ENCODE measurements at places on chromosomes 7 and 10.

DNA sequence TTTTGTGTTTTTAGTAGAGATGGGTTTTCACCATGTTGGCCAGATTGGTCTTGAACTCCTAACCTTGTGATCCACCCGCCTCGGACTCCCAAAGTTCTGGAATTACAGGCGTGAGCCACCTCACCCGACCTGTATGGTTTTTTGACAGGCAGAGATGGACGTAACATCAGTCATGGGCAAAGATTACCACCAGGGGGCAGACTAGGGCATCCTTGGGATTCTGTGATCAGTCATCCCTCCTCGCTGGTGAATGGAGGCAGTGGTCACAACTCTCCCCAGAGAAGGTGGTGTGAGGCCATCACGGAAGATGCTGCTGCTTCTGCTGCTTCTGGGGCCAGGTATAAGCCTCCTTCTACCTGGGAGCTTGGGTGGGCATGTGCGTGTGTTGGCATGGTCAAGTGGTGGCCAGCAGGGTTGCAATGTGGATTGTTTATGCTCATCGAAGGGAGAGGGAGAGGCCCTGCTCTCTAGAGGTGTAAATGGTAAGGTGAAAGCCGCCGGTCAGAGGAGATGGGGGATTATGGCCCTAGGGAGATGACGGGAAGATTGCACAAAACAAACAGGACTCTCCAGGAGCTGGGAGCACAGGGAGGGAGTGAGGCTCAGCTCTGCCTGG is 122.7 kb upstream of the PRSS1 start:
- DNase-seq: peak; percentile 79

- no peak for DNase-seq
These were observed 243.4 kb upstream of the PLXNA4 start for GRCh38 chr7:132819648-132820047.

DNA sequence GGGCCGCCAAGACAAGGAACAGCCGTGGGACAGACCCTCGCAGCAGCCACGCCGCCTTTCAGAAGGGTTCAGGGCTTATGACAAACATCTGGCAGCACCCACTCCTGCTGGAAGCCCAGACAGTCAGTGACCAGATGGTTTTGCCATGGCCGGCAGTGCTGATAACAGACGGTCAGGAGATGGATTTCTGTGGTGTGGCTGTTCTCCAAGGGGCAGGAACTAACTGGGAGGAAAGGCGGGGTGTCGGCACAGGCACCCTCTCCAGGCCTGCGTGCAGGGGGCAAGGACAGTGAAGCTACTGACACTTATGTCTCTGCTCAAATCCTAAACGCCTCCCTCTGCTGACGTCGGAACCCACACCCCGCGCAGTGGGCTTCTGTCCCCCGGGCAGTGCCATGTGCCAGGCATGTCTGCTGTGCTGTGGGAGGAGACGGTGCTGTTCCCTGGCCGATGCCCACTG is 416.1 kb downstream of the DNAJB6 start:
- no peak for DNase-seq

- no peak for DNase-seq
These were observed 91.1 kb downstream of the SORCS3 start for GRCh38 chr10:104732222-104732621.

GRCh38 chr10:117747636-117748035 is 205.1 kb downstream of the EMX2 start:
- DNase-seq: no peak

GRCh38 chr10:102661658-102662028 is 17.4 kb downstream of the TRIM8 start:
- DNase-seq: no peak

- DNase-seq: no peak
These were observed at the start of gene HK1 for GRCh38 chr10:69278446-69278963. HK1 (plus strand) TSS chr10:69278496.

DNA sequence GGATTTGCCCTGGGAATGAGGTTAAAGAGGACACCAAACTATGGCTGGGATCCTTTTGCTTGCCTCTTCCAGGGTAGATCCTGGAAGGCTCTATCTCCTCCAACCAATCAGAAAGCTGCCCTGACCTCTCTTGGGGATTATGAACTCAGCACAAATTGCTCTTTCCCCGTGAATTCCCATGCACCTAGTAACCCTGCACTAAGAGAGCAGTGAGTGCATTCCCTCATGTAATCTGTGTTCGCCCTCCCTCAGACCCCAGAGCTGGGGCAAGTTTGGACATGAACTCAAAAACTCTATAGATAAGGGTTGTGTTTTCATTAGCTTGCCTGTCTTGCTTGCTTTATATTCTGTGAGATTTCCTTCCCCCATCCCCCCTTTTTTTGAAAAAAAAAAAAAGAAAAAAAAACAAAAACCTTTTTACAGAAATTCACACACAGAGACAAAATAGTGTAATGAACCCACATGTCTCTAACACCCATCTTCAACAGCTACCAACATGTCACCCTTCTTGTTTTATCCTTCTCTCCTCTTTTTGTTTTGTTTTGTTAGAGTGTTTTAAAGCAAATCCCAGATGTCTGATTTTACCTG is 225.5 kb upstream of the TCF7L2 start:
- DNase-seq: no peak

DNA sequence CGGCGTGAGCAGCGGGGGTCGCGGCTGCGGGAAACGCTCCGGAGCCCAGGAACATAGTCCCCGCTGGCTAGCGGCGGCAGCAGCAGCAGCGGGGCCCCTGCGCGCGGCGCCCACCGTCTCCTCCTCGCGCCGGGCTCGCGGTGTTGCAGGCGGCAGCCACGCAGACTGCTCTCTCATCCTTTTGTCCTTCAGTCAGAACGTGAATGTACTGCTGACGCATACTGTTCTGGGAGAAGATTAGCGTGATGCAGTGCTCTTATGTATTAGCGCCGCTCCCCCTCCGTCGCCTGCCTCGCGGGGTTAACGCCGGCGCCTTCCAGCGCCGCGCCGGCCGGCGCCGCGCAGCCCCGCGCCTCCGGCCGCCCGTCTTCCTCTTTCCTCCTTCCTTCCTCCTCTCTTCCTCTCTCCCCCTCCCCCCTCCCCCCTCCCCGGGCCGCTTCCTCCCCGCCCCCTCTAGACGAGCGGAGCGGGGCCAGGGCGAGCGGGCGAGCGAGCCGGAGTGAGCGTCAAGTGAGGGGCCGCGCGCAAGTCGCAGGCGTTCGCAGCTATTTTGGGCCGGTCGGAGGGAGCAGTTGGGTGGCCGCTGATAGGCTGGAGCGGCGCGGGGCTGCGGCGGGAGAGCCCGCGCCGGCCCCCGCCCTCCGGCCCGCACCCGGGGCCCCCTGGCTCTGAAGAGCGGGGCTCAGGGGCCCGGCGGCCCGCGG is 816 bp upstream of the LRRC4 start:
- peak; percentile 36 for DNase-seq

DNA sequence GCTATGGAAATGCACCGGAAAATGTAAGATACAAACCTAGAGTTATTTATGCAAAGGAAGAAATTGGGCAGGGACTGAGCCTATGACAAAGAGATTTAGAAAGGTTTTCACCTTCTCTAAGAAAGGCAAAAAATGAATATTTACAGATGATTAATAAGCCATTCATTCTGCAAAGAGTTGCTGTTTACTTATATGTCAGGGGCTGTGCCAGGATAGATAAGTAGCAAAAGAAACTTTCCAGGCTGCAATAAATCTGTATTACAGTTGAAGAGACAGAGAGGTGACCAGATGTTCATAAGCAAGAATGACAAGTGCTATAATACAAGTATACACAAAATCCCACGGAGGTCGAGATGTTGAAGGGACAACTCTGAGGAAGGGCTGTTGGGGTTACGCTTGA is 299.6 kb downstream of the CALN1 start:
- DNase-seq: no peak

DNA sequence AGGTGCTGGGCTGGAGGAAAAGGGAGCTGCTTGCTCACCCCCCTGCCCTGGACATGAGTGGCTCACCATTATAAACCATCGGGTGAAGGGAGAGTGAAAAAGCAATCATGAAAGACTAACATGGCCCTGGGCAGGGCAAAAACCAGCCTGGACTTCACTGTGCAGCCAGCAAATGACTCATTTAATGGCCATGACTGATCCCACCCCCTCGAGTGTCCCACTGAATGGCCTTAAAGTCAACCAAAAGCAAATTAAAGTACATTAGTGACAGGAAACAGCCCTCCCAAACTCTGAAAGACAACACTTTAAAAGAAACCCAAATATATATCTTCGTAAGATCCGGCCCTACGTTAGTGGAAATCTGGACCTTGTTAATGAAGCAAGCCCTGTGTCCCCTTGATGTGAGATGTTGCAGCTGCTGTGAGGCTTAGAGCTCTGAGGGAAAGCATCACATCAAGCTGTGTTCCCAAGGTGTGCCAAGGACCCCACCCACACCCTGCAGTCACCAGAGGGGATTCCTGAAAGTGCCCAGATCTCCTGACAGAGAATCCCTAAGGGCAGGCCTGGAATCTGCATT is 31.2 kb downstream of the ADCYAP1R1 start:
- DNase-seq: no peak
